ENCODE measurements at places on chromosomes 2 and 18.

DNA sequence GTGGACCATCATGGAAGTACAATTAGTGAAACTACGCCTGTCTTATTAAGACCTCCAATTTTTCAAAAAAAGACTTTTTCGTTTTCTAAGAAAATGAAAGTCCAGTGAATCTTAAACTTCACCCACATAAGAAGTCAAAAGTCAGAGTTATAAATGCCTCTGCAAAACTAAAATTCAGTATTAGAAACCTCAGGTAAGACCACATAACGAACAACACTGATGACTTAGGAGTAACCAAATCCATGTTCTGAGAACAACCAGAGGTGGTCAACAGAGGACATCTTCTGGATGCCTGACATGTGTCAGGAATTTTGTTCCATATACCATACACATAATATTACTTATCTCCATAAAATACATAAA lies 62.4 kb downstream of the RPL31 start:
- DNase-seq = no peak

GRCh38 chr2:75007061-75007460 lies 48.6 kb downstream of the POLE4 start:
- no peak for DNase-seq

DNA sequence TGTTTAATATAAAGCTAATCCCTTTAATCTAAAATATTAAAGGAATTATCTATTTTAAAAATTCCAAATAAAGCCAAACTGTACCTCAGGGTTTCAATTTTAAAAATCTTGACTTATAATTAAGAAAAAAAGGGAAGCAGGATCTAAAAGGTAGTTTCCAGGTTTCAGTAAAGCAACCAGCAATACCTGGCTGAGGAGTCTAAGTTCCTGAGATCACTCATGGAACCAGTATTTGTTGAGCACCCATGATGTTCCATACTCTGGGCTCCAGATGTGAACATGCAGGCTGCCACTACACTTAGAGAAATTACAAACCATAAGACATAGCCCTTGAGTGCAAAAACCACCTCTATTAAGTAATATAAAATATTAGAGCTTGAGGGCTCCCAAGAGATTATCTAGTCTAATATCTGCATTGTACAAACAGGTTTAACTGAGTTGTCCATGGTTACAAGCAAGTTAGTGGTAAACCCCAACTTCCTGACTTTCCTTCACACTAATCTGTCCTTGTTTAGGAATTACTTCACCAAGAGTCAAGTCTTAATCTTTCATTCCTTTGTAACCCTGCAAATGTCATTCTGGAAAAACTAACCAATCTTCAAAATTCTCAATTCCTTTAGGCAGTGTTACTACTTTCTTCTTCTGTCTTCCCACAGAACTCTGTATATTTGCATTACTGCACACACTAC lies 49.2 kb downstream of the CLASP1 start:
- DNase-seq = no peak

GRCh38 chr2:230925879-230926765 lies 1.1 kb upstream of the GPR55 start:
- no peak for DNase-seq

DNA sequence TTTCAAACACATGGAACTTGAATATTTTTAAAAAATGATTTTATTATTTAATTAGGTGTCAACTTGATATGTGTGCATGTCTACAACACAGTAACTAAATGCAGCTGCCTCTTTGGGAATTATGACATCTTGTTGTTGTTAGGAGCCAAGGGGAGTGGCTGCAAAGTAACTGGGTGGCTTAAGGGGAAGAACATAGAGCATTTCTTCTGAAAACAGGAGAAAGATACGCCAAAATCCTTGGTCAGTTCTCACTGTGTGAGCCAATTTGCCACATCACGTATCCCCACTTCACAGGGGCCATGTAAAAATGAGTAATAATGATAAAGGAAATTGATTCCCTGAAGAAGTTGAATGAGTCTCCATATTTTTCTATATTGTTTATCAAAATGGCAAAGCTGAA lies 309.8 kb upstream of the COL3A1 start:
- no peak for DNase-seq

DNA sequence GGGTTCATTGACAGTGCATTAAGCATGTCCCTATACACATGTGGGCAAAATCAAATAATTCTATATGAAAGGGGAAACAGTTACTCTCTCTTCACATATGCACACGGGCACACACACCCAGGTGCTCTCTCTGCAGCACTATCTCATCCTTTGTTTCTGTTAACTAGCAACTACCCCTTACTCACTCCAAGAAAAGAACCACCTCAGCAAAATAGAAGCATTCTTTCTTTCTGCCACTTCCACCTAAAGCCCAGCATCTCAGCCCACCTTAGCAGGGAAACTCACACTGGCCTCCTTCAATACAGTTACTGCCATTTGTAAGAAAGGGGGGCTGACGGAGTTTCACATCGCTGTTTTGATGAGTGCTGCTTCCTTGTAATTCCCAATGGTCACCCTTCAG lies 216.3 kb upstream of the ID2 start:
- DNase-seq = no peak

DNA sequence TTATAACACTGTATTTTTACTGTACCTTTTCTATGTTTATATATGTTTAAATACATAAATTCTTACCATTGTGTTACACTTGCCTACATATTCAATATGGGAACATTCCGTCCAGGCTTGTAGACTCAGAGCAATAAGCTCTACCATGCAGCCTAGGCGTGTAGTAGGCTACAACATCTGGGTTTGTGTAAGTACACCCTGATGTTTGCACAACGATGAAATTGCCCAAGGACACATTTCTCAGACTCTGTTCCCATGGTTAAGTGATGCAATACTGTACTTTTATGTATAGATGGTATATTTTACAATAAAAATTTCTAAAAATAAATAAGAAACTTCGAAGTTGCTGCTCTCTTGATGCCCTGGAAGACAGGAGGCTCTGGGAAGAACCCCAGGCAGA lies 38.4 kb downstream of the YPEL5 start:
- no peak for DNase-seq

DNA sequence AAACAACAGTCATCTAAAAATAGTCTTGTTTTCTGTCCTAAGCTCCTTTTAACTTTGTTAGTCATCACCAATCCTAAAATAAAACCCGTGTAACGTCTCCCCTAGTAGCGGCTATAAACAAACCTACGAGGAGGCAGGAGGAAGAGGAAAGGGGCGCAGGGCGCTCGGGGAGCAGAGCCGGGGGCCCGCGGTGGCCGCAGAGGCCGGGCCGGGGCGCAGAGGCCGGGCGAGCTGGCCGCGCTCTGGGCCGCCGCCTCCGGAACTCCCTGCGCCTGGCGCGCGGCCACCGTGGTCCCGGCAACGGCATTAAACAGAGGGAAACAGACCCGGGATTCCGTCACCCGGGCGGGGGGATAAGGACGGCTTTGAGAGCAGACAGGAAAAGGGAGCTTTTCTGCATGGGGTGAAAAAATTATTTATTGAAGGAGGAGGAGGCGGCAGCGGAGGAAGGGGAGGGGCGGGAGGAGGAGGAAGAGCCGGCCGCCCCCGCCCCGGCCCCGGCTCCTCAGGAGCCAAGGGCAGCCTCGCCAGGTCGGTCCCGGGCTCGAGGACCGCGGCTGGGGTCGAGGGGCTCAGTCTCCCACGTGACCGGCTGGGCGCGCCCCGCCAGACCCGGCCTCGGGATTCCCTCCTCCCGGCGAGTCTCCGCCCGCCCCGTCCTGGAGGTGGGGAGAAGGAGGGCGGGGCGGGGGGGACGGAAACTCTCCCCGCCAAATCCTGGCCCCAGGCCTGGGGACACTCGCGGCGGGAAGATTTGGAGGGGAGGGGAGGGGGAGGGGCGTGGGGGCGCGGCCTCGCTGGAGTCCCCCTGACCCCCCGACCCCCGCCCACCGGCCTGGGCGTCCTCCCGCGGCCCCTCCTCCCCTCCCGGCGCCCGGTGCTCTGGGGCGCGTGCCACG lies 1.8 kb upstream of the NFATC1 start:
- DNase-seq = no peak

All from esophagus squamous epithelium (tissue), 5 donors.